ENCODE measurements at places on chromosomes 7 and 10. TPM values are rescaled to one million over a fixed set of nuclear protein-coding genes. Genes with fewer than 3 reads are reported as not detected.

DNA sequence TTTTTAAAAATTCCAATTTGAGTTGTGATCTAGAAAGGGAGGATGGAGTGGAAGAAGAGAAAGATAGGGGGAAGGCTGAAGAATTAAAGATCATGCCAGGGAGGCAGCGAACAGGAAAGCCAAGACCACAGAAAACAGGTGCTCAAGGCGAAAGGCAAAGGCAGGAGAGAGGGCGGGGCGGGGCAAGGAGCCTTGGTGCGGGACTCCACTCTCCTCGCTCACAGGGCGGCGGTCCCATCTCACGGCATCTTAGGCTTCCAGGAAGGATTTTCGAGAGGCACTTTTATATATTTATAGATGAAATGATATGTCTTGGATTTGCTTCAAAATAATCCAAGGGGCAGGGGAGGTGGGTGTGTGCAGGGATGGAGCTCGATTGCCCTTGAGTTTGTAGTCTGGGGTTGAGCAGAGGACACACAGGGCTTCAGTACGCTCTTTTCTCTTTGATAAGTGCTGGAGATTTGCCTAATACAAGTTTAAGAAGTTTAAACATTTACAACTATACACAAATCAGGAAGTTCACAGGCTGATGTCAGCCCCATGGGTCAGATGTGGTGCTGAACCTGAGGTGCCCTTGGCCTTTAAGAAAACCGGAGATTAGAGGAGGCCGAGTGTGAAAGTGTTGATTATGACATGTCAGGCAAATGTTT lies 161.1 kb downstream of the PRKAG2 start:
- ATAC-seq = no peak

GRCh38 chr10:3570855-3571266 lies 214.1 kb downstream of the KLF6 start:
- peak; percentile 66 for ATAC-seq

Gene CHAT
- 1.6 TPM for total RNA-seq

DNA sequence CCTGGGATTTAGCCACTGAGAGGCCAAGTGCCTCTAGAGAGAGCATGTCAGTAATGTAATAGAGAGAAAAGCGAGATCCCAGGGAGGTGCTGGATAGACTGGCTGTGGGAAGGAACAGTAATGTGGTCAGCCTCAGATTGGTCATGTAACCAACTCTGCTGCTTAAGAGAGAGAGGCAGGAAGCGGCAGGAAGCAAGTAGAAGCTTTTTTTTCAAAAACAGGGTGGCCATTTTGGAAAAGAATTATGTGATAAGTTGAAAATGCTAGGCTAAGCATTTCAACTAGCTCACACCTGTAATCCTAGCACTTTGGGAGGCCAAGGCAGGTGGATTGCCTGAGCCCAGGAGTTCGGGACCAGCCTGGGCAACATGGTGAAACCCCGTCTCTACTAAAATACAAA lies 3.7 kb upstream of the PCOLCE start:
- ATAC-seq = no peak

GRCh38 chr7:132100483-132100882 lies 475.8 kb downstream of the PLXNA4 start:
- ATAC-seq = no peak

DNA sequence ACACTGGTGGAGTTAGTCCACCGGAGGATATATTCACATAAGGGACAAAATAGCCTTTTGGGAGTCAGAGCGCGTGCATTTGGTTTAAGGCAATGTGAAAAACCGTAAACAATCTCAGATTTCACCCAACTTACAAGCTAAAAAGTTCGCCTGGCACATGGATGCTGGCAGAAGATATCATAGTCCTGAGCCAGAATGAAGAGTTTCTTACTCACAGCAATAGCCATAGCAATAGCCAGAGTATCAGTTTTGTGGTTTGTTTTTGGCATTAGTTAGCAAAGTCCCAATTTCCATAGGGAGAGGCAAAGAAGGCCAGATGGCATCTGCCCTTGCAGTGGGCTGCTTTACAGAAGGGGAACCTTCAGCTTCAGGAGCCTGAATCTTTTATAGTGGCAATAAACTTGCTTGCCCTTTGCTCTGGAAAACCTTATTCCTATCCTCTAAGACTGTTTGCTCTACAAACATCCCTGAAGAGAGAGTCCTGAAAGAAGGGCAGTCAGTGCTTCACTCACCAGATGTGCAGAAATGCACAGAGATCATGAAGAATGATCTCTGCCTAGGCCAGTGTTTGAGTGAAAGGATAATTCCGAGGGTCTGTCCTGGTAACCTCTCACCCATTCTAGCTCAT lies 28.7 kb upstream of the RSBN1L start:
- ATAC-seq = no peak

DNA sequence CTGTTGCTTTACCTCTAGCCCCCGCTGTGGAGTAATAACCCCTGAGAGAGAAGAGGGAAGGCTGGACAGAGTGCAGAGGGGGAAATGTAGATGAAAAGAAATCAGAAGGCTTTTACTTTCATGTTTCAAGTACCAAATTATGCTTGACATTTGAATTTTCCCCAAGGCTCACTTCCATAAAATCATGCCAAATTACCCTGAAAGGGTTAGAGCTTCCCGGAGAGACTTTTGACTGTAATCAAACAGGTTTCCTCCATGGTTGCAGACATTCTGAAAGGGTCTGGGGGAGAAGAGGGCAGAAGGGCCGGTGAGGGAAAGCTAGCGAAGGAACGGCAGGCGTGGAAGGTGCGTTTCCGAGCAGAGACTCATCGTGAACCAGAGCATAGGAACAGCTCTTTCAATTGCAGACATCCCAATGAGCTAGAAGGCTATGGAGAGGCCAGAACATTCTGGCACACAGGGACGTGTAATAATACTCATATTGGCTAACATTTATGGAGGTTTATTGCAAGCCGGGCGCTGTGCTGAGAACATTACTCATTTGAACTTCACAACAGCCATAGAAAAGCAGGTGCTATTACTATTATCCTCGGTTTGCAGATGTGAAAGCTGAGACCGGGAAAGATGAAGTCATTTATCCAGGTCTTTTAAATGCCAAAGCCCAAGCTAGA lies 620.8 kb upstream of the AUTS2 start:
- ATAC-seq = peak; percentile 55

Gene ZNF3
- 20.9 TPM for total RNA-seq

Gene VIPR2
- 35.5 TPM for total RNA-seq

Gene SPDYE6
- total RNA-seq = not detected

Gene SPOCK2
- total RNA-seq = 6.2 TPM

- ATAC-seq = no peak
These were observed 152.4 kb downstream of the KIF20B start for GRCh38 chr10:89853781-89854191.

- ATAC-seq = no peak
These were observed 173.5 kb upstream of the KLF6 start for GRCh38 chr10:3958472-3958996.

DNA sequence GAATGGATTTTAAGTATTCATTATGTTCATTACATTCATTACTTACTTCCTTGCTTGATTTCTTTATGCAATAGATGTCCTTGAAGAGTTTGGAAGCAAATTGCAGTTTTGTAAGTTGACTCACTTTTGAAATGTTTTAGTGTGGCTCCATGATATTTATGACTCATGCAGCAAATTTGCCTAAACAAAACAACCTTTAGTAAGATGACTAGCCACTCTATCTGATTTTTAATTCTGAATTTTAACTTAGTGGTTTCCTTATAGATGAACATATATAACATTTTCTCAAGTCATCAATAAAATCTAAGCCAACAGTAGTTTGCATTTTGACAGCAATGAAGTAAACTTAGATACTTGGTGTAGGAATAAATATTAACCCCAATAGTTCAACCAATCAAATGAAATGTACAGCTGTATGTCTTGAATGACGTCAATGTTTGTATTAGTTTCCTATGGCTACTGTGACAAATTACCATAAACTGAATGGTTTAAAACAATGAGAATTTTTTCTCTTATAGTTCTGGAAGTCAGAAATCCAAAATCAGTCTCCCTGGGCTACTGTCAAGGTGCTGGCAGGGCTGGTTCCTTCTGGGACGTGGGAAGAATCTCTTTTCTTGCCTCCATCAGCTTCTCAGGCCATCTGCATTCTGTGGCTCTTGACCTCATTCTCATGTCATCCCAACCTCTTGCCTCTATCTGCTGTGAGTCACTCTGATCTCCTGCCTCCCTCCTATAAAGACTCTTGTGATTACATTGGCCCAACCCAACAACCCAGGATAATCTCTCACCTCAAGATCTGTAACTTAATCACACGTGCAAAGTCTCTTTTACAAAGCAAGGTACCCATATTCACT lies 73.4 kb downstream of the AHR start:
- peak; percentile 61 for ATAC-seq
